ENCODE measurements at places on chromosomes 1 and 21.

DNA sequence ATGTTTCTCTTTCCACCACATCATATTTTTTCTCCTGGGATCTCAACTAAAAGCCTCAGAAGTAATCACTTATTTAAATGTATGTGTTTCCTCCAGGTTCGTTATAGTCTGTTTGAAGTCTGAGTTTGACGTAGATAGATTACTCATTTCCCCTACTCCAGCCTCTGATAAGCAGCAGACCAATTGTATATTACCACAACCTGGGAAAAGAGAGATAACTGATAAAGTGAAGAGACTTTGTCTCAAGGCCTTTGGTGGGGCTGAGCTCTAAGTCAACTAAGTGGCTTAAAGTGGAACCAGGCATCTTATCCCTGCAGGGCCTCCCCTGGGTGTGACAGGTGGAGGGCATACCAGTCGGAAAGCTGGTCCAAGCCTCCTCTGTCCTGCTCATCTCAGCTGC, 34.9 kb upstream of the CACNA1E start:
- DNase-seq = no peak

DNA sequence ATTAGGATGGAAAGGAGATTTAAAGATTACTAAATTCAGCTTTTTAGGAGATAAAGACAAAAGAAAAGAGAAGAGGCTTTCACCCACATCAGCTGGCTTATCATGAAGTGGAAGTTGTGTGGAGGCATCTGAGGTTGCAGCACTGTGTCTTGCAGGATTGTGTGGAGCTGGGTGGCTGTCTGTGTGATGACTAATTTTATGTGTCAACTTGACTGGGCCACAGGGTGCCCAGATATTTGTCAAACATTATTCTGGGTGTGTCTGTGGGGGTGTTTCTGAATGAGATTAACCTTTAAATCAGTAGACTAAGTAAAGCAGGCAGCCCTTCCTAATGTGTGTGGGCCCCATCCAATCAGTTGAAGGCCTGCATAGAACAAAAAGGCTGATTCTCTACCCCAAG, 3.9 kb downstream of the KCNA10 start:
- DNase-seq = no peak

GRCh38 chr1:228058172-228058948, 24.1 kb upstream of the ARF1 start:
- no peak for DNase-seq

DNA sequence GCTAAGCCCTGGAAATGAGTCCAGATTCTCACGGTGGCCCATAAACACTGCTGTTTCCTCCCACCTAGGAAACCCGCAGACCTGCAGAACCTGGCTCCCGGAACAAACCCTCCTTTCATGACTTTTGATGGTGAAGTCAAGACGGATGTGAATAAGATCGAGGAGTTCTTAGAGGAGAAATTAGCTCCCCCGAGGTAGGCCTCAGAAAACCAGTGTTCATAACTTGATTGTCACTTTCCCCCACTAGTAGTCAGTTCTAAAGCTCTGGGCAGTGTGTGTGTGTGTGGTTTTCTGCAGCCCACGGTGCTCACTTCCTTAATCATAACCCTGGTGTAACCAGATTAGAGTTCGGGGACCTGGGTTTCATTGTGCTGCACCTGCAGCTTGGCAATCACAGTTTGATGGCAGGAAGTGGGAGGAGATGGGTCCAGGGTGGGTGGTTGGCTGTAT, 39.1 kb downstream of the CLIC6 start:
- DNase-seq = no peak

- no peak for DNase-seq
Measured at GRCh38 chr1:161706482-161707347, at the start of gene FCRLA. FCRLA (plus strand) TSS chr1:161707229; CDS start chr1:161707265, 36 bp downstream.

- no peak for DNase-seq
Measured at GRCh38 chr21:15209224-15209623, 144.4 kb upstream of the NRIP1 start.

DNA sequence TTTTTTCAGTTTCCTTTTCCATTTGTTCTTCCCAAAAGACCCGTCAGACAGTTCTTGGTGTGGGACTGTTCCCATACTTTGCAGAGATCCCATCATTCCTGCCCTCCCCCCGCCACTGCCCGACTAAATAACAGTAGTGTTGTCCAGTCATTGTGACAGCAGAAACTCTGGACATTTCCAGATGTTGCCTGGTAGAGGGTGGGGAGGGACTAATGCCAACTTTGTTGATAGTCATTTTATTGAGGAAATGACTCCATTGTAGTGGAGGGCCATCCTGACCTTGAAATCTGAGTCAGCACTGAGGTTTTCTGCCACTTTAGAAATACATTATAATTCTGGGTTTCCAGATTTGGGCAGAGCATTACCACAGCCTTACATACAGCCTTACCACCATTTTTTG, 85.4 kb downstream of the CEP350 start:
- no peak for DNase-seq

DNA sequence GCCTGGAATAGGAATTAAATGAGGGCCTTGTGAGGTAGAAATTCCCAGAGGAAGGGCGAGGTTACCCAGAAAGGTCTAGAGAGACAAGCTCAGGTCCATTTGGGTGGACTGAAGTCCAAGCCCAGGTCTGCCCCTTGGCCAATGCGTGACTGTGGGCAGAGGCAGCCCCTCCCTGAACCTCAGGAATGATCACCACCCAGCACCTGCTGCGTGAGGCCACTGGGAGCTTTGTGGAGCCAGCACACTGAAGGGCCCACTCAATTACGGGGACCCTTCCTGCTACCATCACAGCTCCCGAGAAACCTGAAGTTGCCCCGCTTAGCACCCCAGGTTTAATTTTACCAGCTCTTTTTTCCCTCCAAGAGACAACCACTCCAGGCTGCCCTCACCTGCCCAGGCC, 6.5 kb upstream of the MATN1 start:
- DNase-seq = no peak

DNA sequence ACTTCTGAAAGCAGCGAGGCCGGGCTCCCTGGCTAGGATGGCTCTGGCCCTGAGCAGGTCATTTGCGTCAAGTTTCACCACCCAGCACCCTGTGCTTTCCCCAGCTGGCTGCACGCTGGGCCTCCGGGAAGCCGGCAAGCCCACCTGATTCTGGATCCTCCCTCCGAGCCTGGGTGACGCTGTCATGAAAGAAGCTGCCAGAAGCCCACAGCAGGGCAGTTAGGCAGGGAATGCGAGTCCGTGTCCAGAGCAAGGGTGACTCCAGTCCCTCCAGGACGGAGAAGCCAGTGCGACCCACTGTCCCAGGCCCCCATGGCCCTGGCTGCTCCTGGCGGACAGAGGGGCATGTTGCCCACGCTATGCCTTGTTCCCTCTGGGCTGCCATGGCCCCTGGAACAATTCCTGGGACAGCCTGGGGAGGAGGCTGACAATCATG, 44.4 kb upstream of the PCBP3 start:
- no peak for DNase-seq

DNA sequence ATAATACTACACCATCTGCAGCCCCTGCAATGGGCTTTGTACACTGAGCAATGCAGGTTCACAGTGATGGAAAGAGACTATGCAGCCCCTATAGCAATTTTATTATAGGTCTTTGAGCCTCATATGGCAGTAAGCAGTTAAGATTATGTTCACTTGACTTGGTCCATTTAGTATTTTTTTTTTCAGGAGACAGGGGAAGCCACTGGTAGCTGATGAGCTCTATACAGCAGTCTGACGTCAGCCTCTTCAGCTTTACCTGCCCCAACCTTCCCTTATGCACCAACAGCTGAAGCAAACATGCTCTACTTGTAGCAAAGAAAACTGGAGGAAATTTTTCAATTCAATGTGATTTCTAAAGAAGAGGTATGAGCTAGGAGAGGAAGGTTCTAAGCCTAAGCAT, 32.2 kb downstream of the AIDA start:
- no peak for DNase-seq

DNA sequence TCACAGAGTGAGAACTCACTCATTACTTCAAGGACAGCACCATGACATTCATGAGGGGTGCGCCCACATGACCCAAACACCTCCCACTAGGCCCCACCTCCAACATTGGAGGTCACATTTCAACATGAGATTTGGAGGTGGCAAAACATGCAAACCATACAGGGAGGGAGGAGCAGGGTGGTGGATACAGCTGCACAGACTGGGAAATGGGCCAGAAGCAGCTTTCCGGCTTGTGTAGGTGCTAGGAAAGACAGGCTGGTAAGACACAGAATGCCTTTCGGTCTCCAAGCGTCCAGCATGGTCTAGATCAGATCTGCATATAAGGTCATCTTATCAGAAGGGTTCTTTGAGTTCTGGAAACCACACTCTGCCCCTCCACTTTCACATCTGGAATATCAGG, 35.1 kb upstream of the TINAGL1 start:
- no peak for DNase-seq

- DNase-seq = no peak
Measured at GRCh38 chr21:34874684-34875513, 174.2 kb downstream of the RUNX1 start.

DNA sequence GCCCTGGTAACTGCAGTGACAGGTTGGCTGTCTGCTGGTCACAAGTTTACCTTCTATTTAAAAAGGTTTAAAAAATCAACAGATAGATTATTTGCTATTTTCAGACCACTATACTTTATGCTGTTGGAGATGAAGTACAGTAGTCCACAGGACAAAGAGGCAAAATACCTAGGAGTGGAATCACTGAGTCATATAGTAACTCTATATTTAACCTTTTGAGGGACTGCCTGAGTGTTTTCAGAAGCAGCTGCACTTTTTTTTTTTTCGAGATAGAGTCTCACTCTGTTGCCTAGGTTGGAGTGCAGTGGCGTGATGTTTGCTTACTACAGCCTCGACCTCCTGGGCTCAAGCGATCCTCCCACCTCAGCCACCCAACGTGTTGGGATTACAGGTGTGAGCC, 11.7 kb downstream of the CNIH4 start:
- DNase-seq = no peak

DNA sequence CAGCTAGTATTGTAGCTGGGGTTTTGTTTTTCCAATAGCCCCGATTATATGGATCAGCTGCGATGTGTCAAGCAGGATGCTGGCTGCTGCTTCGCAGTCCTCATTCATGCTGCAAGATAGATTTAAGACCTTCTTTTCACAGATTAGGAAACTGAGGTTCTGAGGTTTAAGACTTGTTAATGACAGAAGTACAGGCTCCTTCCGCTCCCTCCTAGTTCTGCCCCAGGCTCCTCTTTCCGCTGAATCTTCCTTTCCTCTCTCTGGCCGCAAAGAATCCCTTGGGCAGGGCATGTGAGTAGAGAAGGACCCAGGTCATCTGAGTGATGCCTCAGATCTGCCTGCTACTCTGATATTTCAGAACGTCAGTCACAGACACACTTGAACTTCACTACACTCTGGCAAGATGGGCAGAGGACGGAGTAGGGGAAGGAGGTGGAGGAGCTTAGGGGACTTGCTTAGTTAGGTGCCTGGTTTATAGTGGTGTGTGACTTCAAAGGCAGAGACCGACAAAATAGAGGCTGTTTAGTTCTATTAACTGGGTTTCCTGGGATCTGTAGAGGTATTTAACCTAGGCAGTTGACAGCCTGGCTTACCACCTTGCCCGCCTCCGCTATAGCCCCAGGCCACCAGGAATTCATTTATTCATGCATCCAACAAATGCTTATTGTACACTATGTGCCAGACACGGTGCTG, 4.2 kb downstream of the IGSF21 start:
- peak; percentile 49 for DNase-seq

- no peak for DNase-seq
Measured at GRCh38 chr1:91171898-91172297, 150.1 kb upstream of the ZNF644 start.

DNA sequence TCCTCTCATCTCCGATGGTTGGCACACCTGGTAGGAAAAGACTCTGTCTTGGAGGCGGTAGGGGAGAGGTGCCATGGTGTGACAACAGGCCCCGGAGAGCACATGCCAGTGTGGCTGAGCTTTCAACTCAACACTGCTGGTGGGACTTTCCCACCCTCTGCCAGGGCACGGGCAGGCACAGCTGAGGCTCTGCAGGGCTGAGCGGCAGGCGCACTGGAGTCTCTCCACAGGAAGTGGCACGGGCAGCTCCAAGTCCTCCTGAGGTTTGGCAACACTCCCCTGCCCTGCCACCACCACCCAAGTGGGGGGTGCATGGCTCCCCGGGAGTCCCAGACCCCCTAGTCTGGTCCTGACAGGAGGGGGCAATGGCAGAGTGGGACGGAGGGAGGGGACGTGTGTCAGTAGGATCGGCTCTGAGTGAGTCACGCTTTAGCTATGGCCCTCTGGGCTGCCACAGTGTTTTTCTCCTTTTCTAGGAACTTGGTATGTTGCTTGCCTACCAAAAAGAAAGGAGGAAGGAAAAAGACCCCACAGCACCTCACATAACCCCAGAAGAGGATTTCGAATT, 27.3 kb upstream of the EVA1B start:
- DNase-seq = no peak

- DNase-seq = peak; percentile 36
Measured at GRCh38 chr1:236522937-236523703, 662 bp upstream of the LGALS8 start.

- no peak for DNase-seq
Measured at GRCh38 chr1:93621246-93621645, 60.4 kb downstream of the BCAR3 start.

GRCh38 chr1:179776831-179777230, 33.7 kb downstream of the FAM163A start:
- DNase-seq = no peak

DNA sequence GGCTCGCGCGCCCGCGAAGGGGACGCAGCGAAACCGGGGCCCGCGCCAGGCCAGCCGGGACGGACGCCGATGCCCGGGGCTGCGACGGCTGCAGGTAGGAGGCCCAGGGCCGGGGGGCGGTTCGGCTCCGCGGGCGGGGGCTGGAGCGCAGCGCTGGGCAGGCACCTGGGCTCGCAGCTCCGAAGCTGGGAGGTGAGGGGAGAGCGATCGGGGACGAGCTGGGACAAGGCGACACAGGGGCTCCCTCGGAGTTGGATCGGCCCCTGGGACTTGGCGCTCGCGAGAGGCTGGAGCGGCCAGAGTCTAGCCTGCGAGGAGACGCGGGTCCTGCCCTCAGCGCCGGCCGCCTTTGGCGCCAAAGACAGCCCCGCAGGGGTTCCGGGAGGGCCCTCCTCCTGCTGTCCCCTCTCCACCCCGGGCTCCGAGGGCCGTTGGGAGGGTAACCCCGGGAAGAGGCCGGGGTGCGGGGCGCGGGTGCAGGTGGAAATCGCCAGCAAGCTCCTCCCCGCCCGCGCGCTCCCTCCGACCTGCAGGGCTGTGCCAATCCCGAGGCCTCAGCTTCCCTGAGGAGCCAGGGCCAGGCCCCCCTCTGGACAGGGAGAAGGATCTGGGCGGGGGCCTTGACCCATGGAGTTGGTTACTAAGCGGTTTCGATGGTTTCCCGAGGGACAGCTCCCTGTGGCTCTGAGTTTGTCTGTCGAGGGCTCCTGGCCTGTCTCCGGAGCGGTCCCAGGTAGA, 401 bp downstream of the TP73 start:
- peak; percentile 23 for DNase-seq

DNA sequence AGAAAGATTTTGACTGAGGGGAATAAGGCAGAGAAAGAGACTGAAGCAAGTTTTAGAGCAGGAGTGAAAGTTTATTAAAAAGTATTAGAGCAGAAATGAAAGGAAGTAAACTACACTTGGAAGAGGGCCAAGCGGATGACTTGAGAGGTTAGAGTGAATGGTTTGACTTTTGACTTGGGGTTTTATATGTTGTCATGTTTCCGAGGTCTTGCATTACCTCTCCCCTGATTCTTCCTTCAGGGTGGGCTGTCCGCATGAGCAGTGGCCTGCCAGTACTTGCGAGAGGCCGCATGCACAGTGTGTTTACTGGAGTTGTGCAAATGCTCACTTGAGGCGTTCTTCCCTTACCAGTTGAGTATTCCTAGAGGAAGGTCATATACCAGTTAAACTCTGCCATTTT, 13.0 kb upstream of the DENND2D start:
- DNase-seq = no peak

GRCh38 chr21:29523646-29524045, 224.9 kb downstream of the BACH1 start:
- DNase-seq = no peak

GRCh38 chr1:181557313-181557712, 74.0 kb downstream of the CACNA1E start:
- DNase-seq = no peak

Data from cerebellar cortex (tissue), 1 donor.